ENCODE measurements at places on chromosomes 7 and 10.

- no peak for DNase-seq
Observed at GRCh38 chr7:18488049-18488448, 7.5 kb upstream of the HDAC9 start.

GRCh38 chr7:2796358-2797352 lies 47.5 kb downstream of the GNA12 start:
- no peak for DNase-seq

- DNase-seq: no peak
Observed at GRCh38 chr7:30864101-30864500, 47.6 kb upstream of the AQP1 start.

DNA sequence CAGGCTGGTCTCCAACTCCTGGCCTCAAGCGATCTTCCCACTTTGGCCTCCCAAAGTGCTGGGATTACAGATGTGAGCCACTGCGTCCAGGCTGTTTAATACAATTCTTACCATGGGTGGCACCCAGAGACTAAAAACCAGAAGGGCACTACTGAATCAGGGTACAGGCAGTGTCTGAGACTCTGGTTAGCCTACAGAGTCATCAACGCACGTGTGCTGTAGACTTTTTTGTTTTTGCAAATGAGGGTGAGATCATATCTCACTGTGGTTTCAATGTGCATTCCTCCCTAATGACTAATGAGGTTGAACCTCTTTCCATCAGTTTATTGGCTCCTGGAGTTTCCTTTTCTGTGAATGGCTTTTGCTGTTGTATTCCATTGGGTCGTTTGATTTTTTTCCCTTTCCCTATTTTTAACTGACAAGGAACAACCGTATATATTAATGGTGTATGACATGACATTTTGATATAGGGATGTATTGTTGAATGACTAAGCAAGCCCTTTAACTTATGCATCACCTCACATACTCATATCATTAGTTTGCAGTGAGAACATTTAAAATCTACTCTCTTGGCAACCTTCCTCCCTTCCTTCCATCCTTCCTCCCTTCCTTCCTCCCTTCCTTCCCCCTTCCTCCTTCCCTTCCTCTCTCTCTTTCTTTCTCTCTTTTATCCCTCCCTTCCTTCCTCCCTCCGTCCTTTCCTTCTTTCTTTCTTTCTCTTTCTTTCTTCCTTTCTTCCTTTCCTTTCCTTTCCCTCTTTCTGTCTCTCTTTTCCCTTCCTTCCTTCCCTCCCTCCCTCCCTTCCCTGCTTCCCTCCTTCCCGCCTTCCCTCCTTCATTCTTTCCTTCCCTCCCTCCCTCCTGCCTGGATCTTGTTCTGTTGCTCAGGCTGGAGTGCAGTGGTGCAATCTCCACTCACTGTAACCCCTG lies 9.3 kb upstream of the TMEM270 start:
- no peak for DNase-seq

DNA sequence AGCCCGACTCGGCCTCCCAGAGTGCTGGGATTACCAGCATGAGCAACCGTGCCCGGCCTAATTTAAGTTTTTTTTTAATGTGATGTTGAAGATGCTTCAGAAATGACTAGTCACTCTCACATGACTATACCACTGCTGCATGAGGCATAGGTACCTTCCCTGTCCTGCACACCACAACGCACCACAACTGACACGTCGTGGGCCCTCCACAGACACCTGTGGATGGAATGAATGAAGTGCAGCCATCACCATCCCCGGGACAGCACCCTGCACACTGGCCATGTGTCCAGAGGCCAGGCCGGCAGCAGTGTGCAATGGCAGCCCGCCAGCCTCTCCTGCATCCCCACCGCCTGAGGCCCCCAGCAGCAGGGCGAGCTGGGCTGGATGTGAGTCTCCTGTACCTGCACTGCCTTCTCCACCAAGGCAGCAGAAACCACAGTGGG lies 55.1 kb downstream of the VOPP1 start:
- no peak for DNase-seq

- DNase-seq: no peak
Observed at GRCh38 chr10:123160311-123160980, 6.2 kb downstream of the BUB3 start.

DNA sequence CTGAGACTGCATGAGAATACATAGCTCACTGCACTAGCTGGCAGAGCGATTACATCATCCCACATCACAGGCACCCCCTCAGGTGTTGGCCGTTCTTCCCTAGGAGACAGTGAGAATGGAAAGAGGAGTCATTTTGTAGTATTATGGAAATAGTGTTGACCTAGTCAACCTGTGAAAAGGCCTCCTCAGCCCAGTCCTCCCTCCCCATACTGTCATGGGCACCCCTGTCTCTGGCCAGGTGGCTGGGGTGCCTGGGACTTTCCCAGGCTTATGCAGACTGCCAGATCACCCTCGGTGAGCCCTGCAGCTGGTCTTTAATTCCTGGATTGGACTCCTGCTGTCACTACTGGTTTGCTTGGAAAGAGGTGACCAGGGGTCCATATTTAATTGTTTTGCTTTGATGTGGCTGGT lies 4.0 kb downstream of the INPP5A start:
- no peak for DNase-seq

DNA sequence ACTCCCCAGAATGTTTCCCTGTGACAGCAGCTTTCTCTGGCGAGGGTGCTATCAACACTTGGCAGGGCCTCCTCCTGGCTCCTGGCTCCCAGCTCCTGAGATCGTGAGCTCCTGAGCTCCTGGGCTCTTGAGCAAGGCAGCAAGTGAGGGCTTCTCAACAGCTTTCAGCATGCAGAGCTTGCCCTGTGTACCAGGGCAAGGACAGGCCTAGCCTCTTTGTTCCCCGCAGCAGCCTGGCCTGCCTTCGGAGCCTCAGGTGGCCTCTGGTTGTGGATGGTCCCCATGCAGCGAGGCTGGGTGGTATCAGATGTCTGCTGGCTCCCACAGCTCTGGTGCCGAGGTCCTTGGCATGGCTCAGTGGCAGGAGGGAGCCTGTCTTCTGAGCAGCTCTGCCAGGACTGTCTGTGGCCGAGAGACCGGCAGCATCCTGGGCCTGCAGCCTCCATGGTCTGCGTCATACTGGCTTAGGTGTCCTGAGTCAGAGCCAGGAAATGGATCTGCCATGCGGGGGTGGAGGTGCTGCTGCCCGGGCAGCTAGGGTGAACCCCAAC lies 44.2 kb downstream of the ZMIZ1 start:
- DNase-seq: peak; percentile 36

DNA sequence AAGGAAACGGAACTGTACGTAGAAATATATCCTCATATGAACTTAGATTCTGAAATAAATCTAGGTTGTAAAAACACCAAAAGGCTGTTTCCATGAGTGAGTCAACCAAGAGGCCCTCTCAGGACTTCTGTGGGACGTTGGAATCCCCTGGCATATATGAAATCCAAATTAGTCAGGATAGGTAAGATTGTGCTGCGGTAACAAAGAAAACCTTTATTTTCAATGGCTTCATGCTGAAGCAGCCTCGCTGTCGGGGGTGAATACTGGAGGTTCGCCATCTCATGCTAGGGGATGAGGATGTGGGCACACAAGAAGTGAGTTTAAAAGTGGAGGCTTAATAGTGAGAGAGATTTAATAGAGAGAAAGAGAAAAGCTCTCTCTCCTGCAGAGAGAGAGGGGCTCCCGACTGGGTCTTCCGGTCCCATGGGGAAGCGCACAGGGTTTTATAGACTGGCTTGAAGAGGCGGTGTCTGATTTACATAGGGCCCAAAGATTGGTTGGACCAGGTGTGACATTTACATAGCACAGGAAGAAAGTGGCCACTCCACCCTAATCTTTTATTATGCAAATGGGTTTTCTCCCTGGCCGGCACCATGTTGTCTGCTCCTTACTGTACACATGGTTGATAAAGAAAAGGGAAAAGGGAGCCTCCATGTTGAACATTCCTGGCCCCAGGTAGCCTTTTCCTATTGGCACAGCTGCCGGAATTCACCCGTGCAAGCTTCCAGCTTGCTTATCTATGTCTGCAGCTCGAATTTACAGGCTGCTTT lies 52.3 kb upstream of the SEPHS1 start:
- DNase-seq: no peak

DNA sequence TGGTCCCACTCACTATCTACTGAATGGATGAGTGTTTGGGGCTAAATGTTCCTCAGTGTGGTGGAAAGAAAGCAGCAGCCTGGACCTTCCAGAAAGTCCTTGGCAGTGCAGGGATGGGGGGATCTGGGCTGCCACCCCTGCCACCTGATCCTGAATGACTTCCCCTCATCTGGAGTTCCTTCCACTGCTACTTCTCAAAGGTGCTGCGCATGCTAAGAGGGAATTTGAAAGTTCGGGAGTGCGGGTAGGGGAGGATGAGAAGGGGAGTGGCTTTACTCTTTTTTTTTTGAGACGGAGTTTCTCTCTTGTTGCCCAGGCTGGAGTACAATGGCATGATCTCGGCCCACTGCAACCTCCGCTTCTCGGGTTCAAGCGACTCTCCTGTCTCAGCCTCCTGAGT lies 1.4 kb downstream of the KLRG2 start:
- DNase-seq: no peak

- DNase-seq: no peak
Observed at GRCh38 chr7:51019191-51019844, 236.6 kb upstream of the GRB10 start.

GRCh38 chr7:96671854-96672253 lies 37.8 kb downstream of the SEM1 start:
- no peak for DNase-seq

DNA sequence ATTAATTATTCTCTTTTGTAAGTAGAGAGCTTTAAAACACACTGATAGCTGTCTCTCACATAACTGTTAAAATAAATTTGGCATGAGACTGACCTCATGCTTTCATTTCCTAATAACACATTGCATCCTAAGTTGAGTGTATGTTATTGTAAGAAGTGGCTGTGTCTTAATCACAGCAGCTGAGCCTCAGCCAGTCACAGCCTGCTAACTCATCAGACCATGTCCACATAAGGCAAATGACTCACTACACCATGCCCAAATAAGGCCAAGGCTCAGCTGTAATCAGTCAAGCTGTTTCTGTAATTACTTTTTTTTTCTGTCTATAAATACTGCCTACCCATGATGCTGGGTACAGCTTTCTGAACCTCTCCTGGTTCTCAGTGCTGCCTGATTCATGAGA lies 860.9 kb downstream of the XPNPEP1 start:
- DNase-seq: no peak

GRCh38 chr7:32761451-32762205 lies 129.9 kb downstream of the KBTBD2 start:
- DNase-seq: no peak

DNA sequence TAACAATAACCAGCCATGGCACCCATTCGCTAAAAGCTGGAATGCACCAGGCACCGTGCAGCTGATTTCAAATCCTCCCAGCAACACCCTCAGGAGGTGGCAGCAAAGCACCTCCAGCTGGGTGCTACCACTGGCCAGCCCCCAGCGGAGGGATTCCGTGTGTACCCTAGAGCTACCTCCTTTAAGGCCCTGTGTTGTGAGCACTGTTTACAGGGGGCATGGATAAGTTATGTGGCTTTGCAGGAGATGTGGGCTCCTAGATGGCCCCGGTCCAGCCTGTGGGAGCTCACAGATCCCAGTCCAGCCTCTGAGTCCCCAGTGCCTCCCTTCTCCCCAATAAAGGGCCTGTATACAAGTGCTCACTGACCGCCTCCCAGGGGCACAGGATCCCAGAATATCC lies 27.1 kb downstream of the TNRC18 start:
- no peak for DNase-seq

DNA sequence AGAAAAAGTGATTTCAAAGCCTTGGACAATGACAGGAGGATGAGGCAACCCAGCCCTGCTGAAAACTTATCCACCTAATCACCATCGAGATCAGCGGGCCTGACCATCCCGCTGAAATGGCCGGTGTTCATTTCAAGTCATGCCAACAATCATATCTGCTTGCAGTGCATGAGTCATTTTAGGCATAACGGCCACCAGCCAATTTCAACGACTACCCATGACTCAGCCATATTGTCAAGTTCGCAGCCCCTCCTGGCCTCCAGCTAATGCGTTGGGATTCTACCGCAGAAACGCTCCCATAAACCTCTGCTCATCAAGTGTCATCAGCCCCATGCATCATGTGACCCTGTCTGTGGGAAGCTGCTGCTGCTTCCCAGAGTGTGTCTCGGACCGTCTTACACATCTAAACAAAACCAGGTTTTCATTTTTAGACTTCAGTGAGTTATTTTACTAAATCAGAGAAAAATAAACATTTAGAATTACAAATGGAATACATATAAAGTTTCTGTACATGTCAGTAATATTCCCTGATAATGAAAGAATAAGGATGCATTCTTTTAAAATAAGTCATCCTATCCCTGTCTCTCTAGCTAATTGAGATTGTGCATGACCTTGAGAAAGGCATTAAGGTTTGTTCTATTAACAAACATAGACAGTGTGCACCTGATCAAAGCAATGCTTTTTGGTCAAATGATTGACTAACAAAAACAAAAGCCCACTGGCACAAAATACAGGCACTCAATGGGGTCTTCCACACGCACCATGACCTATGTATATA lies 188.9 kb downstream of the ADAM12 start:
- DNase-seq: no peak

DNA sequence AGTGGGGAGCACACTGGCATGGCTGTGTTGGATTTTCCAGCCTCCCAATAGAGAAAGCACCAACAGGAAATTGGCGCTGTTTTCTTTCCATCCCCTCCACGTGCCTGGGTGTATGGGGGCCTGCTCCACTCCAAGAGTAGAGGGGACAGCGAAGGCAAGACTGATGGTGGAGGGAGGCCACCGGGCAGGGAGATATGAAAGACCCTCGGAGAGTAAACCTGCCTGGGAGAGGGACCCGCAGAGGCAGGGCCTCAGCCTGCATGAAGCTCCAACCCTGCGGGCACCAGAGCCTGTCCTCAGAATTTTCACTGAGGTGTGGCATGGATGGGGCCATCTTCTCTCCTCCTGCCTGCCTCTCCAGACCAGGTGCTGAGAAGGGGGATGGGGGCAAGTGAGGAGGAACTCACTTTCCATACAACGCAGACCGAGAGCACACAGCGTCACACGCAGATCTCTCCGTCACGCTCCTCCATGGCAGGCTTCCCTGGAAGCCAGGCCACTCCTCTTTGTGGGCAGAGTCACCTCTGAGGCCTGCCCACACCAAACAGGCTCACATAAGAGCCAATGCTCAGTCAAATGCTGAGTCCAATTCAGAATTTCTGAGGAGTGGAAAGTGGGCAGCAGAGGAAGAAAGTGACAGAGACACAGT lies 18.8 kb downstream of the ANXA11 start:
- DNase-seq: no peak

GRCh38 chr7:26192485-26193087 lies 8.0 kb downstream of the HNRNPA2B1 start:
- no peak for DNase-seq

DNA sequence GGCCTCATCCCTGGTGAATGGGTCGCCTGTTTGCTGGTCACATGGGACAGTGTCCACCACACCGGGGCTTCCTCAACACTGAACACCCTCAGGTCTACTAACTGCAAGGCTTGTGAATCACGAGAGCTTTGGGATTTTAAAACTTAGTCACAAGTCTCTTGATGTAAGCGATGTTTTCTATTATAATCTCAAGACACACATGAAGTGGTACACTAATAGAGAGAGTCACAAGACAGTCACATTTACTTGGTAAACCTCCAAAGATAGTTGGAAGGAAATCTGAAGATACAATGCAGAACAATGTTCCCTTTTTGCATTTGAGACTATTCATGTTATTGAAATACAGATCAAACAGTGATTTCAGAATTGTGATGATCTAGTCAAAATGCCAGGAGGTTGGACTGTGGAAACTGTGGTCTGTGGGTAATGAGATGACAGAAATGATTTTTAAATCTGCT lies 233.1 kb upstream of the KLF6 start:
- no peak for DNase-seq
